ENCODE measurements at places on chromosomes 12 and 14.

- DNase-seq = no peak
These were observed 104.3 kb upstream of the TMCC3 start for GRCh38 chr12:94754653-94755052.

DNA sequence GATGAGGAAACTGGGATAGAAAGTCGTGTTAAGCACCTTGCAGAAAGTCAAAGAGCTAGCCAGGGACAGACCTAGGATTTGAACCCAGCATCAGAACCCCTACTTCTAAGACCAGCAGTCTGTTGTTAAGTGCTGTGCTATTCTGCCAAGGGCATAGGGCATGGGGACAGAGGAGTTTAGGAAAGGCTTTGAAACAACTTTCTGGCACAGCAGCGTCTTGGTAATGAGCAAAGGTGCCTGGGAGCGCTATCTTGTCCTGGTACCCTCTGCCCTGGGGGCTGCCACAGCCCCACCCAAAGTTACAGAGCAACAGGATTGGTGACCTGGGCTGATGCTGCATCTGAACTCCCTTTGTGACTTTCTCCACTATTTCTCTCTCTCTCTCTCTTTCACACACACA, 1108.1 kb downstream of the BCL11B start:
- no peak for DNase-seq

DNA sequence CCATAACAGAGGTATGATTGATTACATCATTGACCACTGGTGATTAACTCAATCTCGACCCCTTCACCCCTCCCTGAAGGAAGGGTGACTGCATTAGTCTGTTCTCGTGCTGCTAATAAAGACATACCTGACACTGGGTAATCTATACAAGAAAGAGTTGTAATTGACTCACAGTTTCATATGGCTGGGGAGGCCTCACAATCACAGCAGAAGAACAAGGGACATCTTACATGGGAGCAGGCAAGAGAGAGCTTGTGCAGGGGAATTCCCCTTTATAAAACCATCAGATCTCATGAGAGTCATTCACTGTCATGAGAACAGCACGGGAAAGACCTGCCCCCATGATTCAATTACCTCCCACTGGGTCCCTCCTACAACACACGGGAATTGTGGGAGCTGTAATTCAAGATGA, 55.9 kb upstream of the TMCC3 start:
- no peak for DNase-seq

GRCh38 chr12:49538510-49539403, at the start of gene KCNH3:
Gene KCNH3 (plus strand): TSS chr12:49539030. CDS start chr12:49539417, 387 bp downstream.
- DNase-seq = peak; percentile 80

- no peak for DNase-seq
These were observed 29.6 kb downstream of the NAA30 start for GRCh38 chr14:57420033-57420432.

DNA sequence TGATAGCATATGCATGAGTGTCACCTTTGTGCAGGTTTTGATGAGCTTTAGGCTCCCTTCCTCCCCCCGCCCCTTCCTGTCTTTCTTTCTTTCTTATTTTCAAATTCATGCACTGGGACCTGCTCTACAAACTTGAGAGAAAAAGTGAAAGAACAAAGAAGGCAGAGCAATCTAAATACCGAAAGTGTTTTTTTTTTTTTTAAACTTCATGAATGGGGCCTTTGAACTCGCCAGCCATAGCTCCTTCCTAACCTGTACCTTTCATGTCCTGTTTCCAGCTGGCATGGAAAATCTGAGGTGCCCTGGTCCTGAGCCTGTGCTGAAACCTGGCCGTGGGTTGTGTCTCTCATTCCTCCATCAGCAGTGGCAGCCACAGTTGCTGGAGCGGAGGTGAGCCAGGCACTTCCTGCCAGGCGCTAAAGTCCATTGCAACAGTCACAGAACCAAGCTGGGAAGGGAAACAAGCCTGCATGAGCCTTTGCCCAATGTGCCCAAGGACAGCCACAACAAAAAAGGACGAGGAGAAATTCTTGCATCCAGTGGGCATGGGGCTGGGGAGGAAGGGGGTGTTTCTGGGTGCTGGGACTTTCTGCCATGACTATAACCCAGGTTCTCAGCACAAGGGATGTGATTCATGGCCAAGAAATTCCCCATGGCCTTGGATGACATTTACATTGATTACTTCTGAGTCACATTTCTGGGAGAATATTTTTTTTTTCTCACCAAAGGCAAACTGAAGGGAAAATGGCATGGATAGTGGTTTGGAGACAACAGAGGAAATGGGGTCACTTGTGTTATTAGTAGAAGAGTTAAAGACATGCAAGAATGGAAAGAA, 102.7 kb downstream of the TMEM30B start:
- no peak for DNase-seq

GRCh38 chr14:32258336-32258993, 55.4 kb upstream of the RNU6-8 start:
- DNase-seq = no peak

DNA sequence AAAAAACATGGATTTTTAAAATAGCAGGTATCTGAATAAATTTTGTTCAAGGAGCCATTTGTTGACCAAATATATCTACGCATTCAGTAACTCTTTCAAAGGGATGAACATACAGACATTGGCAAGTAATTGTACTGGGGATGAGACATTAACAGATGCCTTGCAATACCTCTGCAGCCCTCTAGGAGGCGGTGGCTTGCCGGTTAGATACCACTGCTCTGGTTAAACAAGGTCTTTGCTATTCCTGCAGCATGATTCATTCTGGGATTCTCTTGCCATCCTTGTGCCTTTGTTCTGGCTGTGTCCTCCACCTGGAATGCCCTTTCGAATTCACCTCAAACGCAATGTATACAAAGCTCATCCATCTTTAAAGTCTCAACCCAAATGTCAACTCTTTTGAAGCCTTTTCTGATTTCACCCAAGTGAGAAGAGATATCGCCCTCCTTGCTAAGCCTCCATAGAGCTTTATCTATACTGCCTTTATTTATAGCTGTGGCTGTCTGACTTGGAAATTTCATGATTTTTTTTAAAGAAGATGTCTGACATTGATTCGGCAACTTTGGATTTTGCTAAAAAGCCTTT, 131.0 kb upstream of the SRRM4 start:
- DNase-seq = no peak
